ENCODE measurements at places on chromosomes 3 and 15.
A peak's percentile ranks its signal among the peaks of the same experiment; 100 is the strongest.

GRCh38 chr15:67746450-67746849 lies 78.9 kb upstream of the SKOR1 start:
- DNase-seq = no peak

DNA sequence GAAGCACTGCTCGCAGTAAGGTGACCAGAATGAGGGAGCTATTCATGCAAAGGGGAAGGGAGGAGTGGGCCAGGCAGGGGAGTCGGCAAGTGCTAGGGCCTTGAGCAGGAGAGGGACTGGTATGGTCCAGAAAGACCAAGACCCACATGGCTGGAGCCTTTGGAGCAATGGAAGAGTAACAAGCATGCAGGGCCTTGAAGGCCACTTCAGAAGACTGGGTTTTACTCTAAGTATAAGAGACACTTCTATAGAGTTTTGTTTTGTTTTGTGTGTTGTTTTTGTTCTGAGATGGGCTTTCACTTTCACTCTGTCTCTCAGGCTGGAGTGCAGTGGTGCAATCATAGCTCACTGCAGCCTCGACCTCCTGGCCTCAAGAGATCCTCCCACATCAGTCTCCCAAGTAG lies 42.0 kb downstream of the BFSP2 start:
- no peak for DNase-seq

DNA sequence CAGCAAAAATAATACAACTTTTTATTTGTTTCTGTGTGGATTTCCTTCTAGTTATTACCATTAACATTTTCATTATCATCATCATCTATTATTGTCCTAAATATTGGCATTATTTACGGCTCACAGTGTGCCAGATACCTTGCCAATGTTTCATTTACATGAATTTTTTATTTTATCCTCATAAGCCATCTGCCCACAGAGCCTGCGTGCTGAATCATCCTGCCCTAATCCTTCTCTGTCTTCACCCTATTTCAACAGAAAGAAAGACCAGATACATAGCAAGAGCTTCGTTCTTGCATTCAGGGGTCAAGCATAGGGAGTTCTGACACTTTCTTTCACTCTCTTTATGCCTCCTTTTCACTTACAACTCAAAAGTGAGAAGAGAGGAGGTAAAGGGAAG lies 82.0 kb downstream of the KCNMB2 start:
- DNase-seq = no peak

GRCh38 chr3:115512565-115513415 lies 110.5 kb upstream of the GAP43 start:
- no peak for DNase-seq

- DNase-seq = no peak
Measured at GRCh38 chr15:99967841-99968371, 234.7 kb upstream of the LYSMD4 start.

DNA sequence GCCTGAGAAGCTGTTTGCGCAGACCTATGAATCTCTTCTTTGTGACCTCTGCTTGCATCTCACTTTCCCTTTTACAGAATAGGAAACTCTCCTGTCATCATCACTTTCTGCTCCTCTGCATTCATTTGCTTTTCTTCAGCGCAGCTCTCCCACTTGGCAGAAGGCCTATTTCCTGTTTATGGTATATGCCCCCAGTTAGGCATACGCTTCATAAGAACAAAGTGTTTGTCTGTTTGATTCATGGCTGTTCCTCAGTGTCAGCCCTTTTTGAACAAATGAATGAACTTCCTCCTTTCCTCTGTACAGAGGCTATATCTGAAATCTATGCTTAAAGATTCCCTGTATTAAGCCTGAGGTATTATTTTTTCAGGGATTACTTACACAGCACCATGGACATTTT lies 1216.9 kb upstream of the GBE1 start:
- no peak for DNase-seq

- DNase-seq = no peak
Measured at GRCh38 chr15:47787875-47788274, 70.6 kb downstream of the SEMA6D start.

GRCh38 chr3:61688307-61688984 lies 127.1 kb downstream of the PTPRG start:
- DNase-seq = no peak

DNA sequence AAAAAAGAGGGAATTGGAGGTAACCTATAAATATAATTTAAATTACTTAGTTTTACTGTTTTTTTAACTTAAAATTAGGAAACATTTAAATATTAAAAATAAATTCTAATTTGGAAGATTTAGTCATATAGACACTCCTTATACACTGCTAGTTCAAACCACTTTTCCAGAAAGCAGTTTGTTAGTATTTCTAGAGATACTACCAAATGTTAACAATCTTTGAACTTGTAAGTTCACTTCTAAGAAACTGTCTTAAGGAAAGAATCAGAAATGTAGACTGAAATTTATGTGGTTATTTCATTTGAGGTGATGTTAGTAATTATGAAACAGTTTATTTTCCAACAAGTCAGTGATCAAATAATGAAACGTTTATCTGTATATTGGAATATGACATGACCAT lies 22.7 kb downstream of the CTDSPL2 start:
- no peak for DNase-seq

DNA sequence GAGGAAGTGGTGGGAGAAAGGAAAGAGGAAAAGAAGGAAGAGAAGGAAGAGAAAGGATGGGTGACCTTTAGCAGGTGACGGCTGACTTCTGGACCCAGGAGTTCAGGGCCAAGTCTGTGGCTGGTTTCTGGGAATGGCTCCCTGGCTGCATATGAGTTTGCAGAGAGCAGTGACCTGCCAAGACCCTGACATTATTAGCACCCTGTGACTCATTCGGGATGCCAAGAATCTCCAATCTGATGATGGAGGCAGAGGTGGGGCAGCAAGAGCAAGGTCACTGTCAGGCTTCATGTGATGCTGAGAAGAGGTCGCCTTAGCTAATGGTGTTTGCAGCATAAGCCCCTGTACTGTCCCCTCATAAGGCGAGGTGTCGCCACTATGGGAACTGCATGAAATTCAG lies 42.6 kb downstream of the MYZAP start:
- DNase-seq = no peak

GRCh38 chr3:16866571-16866970 lies 18.2 kb upstream of the PLCL2 start:
- no peak for DNase-seq

GRCh38 chr3:33629219-33629618 lies 88.8 kb downstream of the CLASP2 start:
- no peak for DNase-seq

- DNase-seq = no peak
Measured at GRCh38 chr3:14305324-14305723, 97.1 kb upstream of the SLC6A6 start.

DNA sequence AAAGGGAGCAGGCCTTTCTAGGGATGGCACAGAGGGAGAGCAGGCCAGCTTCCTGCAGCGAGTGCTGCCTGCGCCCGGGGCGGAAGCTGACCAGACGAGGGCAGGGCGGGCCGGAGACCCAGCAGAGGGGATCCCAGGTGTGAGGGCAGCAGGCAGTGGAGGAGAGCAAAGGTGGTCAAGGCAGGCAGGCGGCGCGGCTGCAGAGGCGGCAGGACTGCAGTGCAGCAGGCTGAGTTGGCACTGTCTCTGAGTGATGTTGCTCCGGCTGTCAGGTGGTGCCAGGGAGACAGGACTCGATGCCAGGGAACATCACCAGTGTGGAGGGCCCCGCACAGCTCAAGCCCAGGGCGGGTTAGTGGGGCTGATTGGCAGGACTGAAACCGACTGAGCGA lies 22.3 kb upstream of the PLXNA1 start:
- no peak for DNase-seq

DNA sequence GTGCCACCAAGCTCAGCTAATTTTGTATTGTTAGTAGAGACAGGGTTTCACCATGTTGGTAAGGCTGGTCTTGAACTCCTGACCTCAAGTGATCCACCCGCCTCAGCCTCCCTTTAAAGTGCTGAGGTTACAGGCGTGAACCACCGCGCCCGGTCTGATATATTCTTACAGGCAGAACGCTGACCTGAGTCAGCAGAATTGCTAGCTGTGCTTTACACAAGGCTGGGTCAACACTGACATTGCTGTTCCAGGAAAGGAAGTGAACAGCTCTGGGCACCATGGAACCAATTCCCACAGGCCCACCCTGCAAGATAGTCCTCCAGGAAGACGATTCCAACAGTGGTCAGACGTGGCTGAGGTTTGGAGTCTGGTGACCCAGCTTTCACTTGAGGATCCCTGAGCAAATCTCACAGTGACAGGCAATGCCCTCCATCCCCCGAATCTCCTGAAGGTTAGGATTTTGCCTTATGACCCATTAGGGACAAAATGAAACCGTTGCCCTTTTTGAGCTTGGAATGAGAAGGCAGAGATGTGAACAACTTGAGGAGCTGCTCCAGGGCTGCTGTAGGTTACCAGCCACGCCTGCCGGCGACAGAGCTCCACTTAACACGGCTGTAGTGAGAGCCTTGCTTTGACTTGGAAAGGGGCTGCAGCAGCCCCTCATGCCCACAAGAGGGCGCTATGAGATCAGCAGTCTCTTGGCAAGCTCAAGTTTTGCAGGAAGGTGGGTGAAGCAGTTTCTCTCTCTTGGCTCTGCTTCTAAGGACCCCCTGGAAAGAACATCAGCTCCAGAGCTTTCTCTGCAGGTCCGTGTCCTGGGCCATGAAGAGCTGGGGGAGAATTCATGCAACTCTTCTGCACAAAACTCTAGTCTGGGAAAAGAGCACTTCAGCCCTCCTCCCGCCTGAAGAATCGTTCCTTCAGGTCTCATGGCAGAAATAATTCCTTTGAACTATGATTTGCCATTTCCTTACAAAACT lies 74.1 kb downstream of the SENP2 start:
- DNase-seq = peak; percentile 47

- no peak for DNase-seq
Measured at GRCh38 chr15:90095521-90095959, 6.7 kb downstream of the IDH2 start.

DNA sequence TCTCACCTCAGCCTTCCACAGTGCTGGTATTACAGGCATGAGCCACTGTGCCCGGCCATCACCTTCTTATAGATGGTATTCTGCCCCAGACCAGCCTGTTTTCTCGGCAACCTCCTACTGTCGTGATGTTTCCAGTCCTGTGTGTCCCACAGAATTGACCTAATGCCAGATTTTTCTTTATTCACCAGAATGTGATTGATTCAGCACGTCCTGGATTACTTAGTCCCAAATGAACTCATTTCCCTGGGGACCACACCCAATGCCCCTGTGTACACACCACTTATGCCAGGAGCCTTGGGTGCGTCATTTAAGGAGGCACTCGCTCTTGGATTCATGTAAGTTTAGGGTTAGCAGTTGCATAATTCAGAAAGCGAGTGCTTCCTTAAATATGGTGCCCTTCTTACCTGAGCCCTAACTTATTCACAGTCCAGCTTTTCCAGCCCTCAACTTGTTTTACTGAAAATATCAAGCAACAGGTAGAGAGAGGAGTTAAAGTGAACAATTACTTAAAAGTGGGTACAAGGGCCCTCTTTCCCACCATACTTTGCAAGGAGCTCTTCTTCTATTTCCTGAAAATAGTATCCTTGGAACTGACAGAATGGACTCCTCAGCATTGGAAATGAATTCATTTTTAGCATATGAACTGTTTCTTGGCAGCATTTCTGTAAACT lies 64.6 kb upstream of the UBE2E1 start:
- no peak for DNase-seq

Measured in non-pigmented ciliary epithelial cell (primary cell).